Naive thymus-derived CD4-positive, alpha-beta T cell (primary cell): ENCODE measurements at places on chromosomes 2 and 18. TPM values are rescaled to one million over a fixed set of nuclear protein-coding genes. Genes with fewer than 3 reads are reported as not detected.

- DNase-seq: no peak
These were observed 123.1 kb upstream of the DLX2 start for GRCh38 chr2:172225786-172226185.

GRCh38 chr2:126655500-126656430 lies at the start of gene GYPC:
GYPC (plus strand) TSS chr2:126656158; CDS start chr2:126656264, 106 bp downstream.
- DNase-seq: peak; percentile 66

GRCh38 chr18:36536426-36536825 lies 238.9 kb downstream of the FHOD3 start:
- DNase-seq: no peak

DNA sequence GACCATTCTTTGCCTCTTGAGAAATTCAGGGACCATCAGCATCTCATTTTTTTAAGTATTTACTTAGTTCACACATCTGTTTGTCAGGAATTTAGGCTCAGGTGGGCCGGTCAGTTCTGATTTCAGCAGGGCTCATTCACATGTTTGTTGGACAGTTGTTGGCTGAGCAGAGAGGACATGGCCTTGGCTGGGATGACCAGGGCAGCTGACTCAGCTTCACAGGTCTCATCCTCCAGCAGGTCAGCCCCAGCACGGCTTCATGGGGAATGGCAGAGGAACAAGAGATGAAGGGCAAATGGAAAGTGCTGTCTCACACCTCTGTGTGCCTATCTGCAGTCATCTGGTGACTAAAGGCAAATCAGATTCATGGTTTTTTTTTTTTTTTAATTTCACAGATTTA lies 136.1 kb upstream of the TMEM200C start:
- no peak for DNase-seq

- no peak for DNase-seq
These were observed 217 bp downstream of the PXDN start for GRCh38 chr2:1744151-1744445.

GRCh38 chr2:152583512-152584229 lies 133.6 kb downstream of the PRPF40A start:
- no peak for DNase-seq

The IL36G gene
- not detected for polyA plus RNA-seq

The KLHL30 gene
- polyA plus RNA-seq: not detected

The LYPD6 gene
- not detected for polyA plus RNA-seq

The PROKR1 gene
- polyA plus RNA-seq: not detected

The PLEK gene
- 0.37 TPM for polyA plus RNA-seq

The DYSF gene
- not detected for polyA plus RNA-seq

The PCARE gene
- not detected for polyA plus RNA-seq

The TRIM43B gene
- polyA plus RNA-seq: not detected
